ENCODE measurements at places on chromosomes 7 and 10.

DNA sequence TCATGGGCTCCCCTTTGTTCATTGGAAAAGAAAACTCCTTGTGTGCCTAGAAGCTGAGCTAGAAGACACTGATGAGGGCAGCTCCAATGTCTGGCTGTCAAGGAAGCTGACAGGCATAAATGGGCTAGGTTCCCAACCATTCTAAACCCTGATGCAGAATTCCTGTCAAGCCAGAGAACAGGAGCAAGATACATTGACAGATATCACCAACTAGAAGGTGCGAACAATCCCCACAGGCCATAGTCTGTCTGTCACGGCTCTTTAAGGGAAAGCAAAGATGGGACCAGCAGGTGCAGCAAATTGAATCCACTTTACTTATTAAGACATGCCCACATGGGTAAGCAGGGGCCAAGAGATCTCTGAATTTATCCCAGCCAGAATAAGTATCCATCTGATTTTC, 617.9 kb upstream of the POT1 start:
- DNase-seq: no peak

DNA sequence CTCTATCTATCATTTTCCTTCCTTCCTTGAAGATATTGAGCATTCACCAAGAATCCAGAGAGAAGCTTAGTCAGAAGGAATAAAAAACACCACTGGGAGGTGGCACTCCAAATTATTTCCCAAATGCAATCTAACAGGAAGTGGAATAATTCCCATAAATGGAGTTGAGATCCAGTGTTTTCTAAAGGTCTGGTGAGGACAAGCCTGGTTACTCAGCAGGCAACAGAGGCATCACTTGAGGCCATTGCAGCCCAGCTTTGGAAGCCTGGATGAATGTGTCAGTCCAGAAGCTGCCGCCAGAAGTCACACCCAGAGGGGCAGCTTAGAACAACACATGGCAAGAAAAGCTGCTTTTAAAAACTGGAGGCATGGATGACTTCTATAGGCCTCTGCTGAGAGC, 288.9 kb upstream of the KLF6 start:
- no peak for DNase-seq

GRCh38 chr10:112159469-112159868, 24.1 kb downstream of the GPAM start:
- no peak for DNase-seq

DNA sequence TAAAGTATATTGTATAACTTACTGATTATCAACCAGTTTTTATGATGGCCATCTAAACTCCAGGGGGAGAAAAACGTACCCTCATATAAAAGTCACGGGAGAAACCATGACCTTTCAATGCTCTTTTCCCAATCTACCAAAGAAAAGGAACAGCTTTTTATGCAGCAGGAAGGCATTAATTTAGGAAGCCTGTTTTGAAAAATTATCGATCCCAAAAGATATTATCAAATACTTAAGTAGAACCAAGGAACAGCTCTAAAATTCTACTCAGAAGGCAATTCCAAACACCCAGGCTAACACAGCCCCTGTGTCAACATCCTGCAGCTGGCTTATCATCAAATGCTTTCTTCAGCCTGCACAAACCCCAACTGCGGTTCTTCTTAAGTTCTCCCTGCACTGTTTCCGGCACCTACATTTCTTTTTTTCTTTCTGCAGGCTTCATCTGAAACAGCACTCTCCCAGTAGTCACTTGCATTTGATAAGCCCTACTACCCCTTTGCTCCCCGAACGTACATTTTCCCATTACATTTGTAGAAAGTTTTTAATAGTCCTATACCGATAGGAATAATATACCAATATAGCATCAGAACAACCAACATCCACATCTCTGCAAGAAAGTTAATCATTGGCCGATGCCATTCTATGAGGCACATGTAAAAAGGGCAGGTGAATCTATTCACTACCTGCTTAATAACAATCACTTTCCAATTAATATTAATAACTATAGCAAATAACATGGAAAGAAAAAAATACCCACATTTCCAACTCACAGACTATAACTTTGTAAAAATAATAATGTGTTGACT, 47.9 kb downstream of the PIP4K2A start:
- no peak for DNase-seq

DNA sequence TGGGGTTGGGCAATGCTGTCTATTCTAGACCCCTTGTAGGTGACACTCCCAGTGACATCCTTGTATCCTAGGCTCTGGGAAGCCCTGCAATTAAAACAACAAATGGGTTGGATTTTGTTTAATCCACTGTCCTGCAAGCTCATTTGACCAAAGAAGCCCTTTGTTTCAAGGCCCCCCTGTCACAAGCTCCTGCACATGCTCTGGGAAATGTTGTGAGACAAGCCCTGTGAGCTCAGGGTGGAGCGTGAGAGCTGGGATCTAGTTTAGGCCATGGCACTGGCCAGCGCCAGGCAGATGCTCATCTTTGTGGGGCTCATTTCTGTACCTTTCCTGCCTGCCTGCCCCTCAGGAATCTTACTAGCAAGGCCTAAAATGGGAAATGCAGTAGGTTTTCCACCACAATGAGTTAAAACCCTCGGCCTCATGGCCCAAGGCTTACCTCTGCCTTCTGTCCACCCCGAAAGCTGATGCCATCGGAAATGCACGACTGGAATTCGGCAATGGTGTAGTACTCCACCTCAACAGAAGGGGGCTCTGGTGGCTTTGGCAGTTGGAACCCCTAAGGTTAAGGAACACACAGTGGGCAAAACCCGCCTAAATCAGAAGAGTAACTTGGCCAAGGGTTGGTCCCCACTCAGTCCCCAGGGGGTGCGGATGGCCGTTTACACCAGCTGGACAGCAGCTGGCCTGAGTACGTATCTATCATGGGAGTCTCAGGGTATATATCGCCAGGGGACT, 112.0 kb downstream of the NEURL1 start:
- DNase-seq: peak; percentile 79

DNA sequence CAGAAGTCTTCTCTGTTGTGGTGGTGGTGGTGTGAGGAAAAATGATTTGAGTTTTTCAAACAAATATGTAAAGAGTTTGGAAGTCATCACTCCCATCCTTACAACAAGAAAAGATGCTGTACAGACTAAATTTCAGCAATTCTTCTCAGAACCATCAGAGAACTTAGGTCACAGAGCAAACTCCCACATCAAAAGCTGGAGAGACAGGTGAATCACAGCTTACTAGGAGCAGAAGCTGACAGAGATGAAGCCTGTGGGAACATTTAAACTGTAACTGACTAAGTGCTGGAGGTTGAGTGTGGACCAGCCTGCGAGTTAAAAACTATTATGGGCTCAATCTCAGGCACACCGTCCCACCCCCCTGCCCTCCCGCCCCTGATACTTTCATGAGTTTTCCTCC, 97.3 kb downstream of the AKR1D1 start:
- DNase-seq: no peak

GRCh38 chr7:25949736-25950487, 202.1 kb upstream of the NFE2L3 start:
- no peak for DNase-seq

DNA sequence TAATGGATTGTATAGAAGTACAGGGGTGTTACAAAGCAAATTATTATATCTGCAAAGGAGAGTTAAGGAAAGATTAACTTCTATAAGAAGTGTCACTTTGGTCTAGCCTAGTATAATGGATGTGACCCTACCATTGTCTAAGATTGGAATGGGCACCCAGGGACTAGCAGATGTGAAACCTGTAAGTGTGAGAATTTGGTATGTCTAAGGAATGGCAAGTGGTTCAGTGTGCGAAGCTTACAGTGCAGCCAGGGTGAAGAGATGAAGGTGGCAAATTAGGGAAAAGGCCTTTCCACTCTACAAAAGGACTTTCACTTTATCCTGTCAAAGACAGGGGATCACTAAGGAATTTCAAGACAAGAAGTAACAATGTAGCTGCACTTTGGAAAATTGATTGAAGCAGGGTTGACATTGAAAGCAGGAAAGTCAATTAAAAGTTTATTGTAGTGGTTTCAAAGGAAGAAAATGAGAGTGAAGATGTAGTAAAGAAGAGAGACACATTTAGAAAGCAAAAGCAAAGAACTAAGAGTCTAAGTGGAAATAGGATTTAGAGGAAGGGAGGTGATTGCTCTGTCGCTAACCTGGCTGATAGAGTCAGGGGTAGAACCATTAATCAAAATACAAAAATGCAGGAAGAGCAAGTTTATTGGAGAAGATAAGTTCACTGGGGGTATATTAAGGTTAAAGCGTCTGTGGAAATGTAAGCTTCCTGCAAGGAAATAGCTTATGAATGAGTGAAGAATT, 47.4 kb downstream of the KCND2 start:
- DNase-seq: no peak

DNA sequence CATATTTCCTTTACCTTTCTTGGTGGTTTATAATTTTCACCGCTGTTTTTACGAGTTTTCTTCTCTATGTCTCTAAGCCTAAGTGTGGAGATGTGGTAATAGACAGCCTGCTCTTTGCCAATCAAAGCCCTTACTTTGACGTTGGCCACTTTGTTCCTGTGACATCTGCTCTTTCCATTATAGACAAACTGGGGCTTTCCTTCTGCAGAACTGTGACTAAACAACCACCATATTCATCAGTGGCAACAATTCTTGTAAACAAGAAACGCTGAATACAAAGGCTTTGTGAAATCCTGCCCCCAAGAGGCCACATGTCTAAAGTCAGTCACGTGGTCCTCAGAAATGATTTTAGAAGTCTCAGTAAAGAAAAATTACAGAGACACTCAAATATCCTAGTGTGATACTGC, 59.6 kb upstream of the CAPZA2 start:
- DNase-seq: peak; percentile 36

DNA sequence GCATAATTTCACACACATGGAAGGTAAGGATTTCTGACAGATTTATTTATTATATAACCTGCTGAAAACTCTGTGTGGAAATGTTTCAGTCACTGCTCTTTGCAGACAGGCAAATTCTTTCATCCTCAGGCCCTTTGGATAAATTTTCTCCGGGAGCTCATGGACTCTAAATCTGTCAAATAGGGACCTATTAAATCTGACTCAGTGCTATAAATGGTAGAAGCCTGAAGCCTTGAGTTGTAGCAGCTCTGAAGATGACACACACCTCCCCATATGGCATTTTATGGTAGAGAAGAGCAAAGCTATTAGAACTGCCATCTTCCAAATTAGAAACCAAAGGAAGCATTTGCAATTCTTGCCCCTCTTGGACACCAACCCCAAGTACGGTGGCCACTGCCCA, 808.7 kb downstream of the XPNPEP1 start:
- no peak for DNase-seq

GRCh38 chr10:70815504-70816219, at the start of gene SGPL1:
Gene SGPL1 (plus strand): TSS chr10:70815948. CDS start chr10:70816854, 906 bp downstream.
- DNase-seq: peak; percentile 98

DNA sequence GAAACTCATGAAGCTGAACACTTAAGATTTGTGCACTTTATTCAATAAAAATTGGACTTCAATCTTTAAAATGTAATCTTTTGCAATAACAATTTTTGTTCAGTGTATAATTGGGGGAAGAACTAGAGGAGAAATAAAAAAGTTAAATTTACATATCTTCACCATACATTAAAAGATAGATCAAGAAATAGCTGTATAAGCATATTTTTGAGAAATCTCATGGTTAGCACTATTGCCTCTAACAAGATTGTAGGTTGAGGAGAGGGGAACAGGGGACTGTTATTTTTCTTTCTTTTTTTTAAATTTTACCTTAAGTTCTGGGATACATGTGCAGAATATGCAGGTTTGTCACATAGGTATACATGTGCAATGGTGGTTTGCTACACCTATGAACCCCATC, 5.3 kb downstream of the AMPH start:
- no peak for DNase-seq

- no peak for DNase-seq
Measured at GRCh38 chr7:26723129-26723528, 141.3 kb downstream of the SKAP2 start.

DNA sequence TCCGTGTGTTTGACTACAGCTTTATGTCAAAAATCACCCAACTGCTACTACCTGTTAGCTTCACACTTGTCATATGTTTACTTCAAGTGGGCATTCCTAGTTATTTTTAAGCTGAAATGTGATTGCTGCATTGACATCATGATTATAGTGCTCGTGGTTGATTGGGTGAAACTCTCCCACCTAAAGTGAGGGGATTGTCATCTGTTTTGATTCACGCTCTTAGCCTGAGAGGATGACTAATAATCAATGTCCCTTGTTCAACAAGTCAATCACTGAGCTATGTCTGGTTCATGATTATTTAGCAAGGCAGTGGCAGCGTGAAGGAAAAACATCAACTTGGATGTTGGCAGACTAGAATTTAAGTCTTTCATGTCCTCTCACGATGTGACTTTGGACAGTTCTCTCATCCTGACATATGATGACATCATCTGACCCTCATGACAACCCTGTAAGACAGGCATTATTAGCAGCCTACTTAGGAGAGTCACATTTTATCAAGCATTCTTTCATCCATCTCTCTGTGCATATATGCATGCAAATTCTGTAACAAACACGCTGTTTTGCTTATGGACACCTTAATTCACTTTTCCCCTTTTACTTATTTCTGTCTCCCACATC, 352.6 kb upstream of the ZMIZ1 start:
- DNase-seq: no peak

DNA sequence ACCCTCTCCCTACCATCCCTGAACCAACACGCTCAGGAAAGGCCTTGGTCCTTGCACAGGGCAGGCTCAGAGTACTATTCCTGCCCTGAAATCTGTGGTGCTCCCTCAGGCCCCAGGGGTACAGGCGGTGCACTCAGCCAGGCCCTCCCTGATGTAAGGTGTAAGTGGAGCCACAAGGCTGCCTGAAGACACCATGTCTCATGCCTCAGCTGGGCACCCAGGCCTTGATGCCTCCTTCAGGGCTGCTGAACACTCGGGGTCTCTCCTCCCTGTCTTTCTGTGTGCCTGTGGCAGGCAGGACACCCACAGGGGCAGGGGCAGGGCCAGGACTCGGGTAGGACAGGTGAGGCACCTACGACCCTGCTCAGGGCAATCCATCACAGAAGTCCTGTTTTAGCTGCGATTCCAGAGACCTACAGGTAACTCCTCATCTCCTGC, 22.9 kb upstream of the ANTXRL start:
- DNase-seq: no peak

- DNase-seq: no peak
Measured at GRCh38 chr7:27394871-27395270, 152.3 kb downstream of the EVX1 start.

GRCh38 chr10:78672918-78673317, 395.8 kb upstream of the ZMIZ1 start:
- DNase-seq: no peak

Data from GM13977 (cell line).